Thymus (tissue), 14 donors: ENCODE measurements at places on chromosomes 11 and 22. TPM values are rescaled to one million over a fixed set of nuclear protein-coding genes. Genes with fewer than 3 reads are reported as not detected.

DNA sequence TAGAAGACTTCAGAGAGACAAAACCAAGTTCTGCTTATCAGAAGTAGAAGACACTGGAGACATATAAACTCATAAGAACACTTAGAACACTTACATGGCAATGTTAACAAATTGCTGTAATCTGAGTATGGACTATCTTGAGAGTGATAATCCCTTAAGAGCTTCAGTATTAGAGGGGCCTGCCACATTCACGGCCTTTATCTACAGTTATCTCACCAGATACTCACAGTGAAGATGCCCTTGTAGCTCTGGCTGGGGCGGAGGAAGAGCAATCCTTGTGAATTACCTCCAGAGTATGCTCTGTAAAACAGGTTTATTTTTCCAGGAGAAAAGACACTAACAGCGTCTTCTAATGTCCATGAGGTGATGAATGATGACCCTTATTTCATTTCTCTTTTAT lies 762.8 kb downstream of the FAM181B start:
- DNase-seq = no peak

DNA sequence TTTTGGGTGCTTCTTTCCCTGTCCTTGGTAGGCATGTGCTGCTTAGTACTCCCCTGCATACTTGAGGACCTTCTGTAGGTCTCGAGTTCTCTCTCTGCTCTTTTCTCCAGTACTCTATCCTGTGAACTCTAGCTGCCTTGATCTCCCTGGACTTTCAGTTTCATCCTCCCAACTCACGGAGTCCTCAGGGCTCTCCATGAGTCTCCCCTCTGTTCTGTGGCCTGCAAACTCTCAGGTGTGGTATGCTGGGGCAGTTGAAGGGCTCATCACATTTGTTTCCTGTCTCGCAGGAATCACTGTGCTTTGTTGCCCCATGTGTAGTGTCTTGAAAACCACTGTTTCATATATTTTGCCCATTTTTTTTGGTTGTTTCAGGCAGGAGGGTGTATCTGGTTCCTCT lies 3.3 kb upstream of the PACS1 start:
- no peak for DNase-seq

Gene SLC6A5
- total RNA-seq = 0.05 TPM

GRCh38 chr11:11604370-11604990 lies 17.3 kb downstream of the GALNT18 start:
- DNase-seq = no peak
